Fibroblast of skin of left quadriceps (primary cell): ENCODE measurements at places on chromosomes 3 and 15.
A peak's percentile ranks its signal among the peaks of the same experiment; 100 is the strongest.

- no peak for DNase-seq
Observed at GRCh38 chr3:13776253-13777050, 103.4 kb downstream of the WNT7A start.

DNA sequence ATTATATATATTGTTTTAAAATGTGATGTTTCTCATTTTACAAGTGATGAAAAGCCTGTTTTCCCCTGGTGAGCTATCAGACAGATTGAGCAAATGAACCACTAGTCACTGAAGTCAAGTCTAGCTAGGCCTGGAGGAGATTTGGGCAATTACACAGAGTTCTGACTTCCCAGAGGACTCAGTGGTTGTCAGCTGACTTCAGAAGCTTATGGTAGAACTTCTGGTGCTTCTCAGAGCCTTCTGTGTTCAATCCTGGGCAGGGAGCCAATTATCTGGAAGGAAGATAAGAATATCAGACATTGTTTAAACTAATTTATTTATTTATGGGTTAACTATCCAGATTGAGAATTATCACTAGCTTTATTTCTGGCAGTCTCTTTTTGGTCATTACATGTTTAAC is 37.7 kb upstream of the NAALADL2 start:
- DNase-seq, result no peak

GRCh38 chr3:169509359-169509758 is 154.2 kb downstream of the MECOM start:
- DNase-seq, result no peak

DNA sequence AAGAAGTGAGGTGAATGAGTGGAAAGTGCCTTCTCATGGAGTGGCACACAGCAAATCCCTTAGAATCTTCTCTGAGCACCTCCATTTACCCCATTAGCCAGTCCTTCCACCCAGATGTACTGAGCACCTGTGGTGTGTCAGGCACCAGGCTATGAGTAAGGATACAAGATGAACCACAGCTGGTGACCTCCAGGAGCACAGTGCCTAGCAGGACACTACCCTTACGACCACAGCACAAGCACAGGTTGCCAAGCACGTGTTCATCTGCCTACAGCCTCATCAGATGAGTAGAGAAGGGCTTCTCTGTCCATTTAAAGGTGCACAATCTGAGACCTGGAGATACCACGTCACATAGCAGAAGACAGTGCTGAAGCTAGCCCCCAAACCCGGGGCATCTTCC is 6.2 kb downstream of the MYLK start:
- DNase-seq, result no peak

GRCh38 chr3:141278196-141279076 is 46.8 kb downstream of the PXYLP1 start:
- no peak for DNase-seq

DNA sequence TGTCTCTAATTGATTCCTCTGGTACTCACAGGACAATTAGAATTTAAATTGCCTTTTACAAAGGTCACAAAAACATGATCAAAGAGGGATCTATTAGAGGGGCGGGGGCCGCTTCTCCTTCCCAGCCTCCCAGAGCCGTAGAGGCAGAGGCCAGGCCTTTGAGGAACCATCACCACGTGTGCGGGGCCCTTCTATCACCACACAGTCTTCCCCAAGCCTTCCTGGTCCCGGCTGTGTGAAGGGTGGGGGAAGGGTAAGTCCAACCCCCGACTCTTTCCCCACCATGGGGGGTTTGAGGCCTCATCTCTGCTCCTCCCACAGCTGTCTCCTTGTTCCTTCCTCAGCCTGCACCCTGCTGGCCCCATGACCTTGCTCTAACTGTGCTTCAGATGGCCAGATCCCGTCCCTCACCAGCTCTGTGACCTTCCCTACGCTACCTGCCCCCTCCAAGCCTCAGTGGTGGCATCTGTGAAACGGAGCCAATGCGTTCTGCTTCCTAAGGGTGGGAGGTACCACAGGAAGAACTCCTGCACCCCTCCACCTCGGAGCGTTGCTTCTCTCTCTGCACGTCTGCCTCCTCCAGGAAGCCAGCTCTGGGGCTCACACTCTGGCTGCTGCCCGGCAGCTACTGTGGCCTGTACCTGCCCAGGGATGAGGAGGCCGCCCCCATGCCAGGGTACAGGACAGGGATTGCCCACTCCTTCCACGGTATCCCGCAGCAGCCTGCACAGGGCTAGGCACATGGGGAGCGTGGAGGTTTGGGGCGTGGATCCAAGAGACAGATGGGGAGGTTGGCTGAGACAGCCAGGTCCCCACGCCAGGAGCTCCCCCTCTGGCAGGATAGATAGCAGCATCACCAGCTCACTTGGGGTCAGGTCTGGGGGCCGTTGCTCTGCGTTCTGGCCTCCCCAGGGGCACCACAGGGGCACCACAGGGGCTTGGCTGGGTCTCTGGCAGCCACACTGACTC is 83.8 kb downstream of the LINGO1 start:
- no peak for DNase-seq

GRCh38 chr15:49015896-49016295 is 30.4 kb downstream of the SECISBP2L start:
- no peak for DNase-seq

DNA sequence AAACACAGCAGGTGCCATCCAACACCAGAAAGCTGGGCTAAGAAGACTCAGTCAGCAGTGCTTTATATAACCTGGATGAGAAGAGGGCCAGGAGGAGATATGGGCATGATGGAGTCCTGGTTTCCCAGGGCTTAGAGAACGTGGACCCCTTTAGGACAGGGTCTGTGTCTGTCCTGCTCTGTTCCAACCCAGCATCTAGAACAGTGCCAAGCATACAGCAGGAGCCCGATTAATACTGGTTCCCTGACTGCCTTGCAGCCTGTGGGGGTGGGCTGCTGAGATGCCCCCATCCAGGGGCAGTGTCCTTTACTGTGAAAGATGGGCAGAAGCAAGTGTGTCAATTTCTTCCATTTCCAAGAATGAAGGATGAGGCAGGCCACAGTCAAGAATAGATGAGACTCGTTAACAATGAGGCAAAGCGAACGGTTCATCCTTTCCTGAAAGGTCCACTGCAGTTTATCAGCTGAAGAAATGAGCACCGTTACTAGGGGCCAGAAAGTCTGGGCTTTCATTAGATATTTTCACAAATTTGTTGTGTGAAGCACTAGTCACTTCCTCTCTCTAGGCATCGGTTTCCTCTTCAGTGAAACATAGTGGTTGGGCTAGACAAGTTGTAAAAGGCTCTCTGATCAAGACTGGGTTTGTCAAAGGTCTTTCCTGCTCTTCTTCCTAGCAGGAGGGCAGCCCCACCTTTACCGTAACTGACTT is 72.0 kb upstream of the HERC1 start:
- DNase-seq, result no peak

DNA sequence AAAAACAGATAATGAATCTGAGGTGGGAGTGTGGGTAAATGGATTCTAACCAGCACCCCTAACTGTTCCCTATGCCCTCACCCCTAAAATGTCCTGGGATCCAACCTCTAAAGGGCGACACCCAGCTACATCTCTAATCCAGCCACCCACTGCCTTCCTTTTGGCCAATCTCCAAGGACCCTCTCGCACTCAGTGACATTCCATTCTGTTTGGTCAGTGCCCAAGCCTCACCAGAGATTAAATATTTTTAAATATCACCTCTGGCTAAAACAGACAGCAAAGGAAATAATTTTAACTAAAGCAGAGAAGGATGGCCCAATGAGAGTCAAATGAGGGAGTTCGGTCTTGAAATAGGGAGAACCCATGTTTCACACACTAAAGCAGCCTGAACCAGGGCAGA is 19.9 kb upstream of the SCN10A start:
- no peak for DNase-seq

- no peak for DNase-seq
Observed at GRCh38 chr3:166265153-166265552, 427.9 kb upstream of the BCHE start.

DNA sequence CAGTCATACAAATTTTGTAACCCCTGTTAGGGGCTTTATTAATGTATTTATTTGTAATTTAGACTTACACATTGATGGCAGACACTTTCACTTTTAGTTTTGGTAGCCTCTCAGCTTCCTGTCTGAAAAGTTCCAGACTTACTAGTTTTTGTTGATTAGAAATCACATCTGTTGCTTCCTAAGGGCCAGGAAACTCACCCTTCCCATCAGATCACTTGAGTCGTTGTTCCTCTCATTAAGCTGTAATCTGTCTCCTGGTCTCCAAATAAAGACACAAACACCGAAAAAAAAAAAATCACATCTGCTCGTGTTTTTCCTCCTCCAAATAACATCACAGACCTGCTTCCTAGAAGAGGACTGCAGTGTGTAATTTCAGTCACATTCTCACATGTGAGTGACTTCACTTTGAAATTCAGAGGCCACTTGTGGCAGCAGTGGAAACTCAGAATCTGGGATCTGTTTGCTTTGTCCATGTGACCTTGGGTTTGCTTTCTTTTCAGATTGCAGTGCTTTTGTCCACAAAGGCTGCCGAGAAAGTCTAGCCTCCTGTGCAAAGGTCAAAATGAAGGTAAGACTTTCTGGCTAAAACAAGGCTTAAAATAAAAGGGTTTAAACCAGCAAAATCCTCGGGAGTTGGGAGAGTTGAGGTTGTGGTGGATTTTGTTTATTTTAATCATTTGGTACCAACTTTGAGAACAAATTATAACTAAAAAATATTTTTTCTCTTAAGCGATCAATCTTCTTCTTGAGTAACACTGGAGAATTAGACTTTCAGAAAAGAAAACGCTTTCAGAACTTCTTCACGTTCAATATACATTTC is 87.0 kb downstream of the KLHL25 start:
- DNase-seq, result no peak

GRCh38 chr3:197833930-197834715 is 43.1 kb downstream of the LRCH3 start:
- no peak for DNase-seq

- DNase-seq, result peak; percentile 67
Observed at GRCh38 chr15:85406916-85407315, 26.5 kb downstream of the AKAP13 start.

GRCh38 chr3:13011573-13012220 is 61.5 kb downstream of the IQSEC1 start:
- DNase-seq, result no peak

DNA sequence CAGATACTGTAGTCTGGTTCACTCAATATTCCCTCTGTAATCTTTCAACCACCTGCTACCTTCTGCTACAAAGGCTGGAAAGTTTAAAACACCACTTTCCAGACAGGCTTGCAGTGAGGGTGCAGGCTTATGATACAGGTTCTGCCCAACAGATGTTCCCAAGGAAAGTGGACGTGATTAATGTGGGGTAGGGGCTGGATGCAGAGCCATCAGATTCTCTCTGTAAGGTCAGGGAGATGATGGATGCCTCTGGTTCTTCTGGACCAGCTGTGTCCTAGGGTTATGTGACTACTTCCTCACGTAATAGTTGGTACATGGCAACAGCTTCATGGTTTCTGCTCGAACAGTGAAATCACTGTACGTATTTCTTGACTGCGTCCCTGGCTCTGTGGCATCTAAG is 11.1 kb downstream of the GPR176 start:
- DNase-seq, result no peak

- DNase-seq, result no peak
Observed at GRCh38 chr3:40309925-40310695, 603 bp downstream of the EIF1B start.

GRCh38 chr15:36832774-36833463 is 253.5 kb downstream of the CDIN1 start:
- DNase-seq, result no peak

- DNase-seq, result no peak
Observed at GRCh38 chr3:3071136-3071535, 39.0 kb downstream of the IL5RA start.

GRCh38 chr3:116339441-116340028 is 105.8 kb downstream of the LSAMP start:
- DNase-seq, result peak; percentile 65

DNA sequence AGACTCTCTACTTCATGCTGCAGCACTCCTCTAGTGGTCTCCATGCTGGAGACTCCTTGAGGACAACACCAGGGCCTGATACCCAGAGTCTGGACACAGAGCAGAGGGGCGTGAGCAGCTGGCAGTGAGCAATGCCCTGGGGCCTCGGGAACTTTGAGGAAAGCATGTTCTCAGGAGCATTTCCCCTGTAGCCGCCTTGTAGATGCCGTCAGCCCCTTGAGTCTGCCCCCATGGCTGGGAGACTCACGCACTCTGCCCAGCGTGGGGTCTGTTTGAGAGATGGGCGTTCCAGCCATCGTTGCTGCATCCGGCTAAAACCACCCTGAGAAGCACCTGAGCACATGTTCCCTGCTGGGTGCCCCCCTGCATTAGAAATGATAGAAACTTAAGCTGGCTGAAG is 56.8 kb downstream of the PLXNA1 start:
- no peak for DNase-seq

- no peak for DNase-seq
Observed at GRCh38 chr3:122973893-122974615, 53.5 kb downstream of the SEMA5B start.

DNA sequence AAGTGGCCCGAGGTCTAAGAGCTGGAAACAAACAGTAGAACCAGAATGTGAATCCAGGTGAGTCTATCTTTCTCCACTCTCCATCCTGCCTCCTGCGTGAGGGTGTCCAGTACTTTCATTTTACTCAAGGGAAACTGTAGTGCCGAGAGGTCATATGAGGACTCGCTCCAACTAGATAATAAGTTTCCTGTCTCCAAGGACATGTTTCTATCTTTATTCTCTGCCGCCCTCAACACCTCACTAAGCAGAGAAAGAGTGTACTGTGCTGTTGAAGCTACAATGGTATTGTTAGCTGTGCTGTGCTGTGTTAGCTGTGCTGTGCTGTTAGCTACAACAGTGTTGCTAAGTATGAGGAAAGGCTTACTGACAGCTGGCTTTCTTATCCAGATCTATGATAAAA is 137.9 kb upstream of the COL8A1 start:
- no peak for DNase-seq

- DNase-seq, result no peak
Observed at GRCh38 chr3:148682997-148683396, 14.7 kb upstream of the AGTR1 start.

- DNase-seq, result no peak
Observed at GRCh38 chr3:72347819-72348319, 500.4 kb downstream of the SHQ1 start.

DNA sequence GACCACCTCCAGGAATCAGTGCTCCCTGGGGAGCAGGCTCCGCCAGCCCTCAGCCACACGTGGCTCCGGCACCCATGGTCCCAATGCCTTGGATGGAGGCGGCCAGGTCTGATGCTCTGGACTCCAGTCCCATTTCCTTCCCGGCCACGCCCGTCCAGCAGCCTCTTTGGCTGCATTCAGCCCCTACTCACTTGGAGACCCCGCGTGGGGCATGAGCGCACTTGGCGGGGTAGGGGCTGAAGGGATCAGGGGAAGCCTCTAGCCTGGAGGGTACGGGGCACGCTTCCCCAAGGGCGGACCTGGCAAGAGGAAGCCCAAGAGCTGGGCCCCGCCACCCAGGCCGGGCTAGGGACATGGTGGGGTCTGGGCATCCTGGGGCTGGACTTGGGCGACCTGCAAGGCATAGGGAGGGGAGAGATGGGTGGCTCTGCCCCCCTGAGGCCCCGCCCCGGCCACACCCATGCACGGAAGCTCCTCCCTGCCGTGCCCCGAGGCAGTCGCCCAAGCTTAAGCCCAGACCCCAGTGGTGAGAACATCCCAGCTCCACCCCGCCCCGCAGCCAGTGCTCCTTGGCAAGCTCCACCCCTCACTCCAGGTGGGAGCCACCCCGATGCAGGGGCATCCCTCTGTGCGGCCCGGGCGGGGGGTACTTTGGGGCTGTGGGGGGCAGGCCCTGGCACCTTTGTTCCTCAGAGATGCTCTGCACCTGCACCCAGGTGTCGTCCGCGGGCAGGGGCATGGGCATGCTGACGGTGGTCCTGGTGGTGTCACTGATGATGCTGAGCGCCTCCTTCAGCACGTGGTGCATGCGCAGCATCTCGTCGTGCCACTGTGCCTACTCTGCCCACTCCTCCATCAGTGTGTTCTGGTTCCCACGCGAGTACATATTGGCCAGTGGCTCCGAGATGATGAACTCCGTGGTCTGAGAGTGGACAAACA is 163.5 kb downstream of the GOLGA6L4 start:
- DNase-seq, result no peak
